Uterine smooth muscle cell (primary cell): ENCODE measurements at places on chromosomes 13 and 19. TPM values are rescaled to one million over a fixed set of nuclear protein-coding genes. Genes with fewer than 3 reads are reported as not detected.

GAPDHS gene
- not detected in 2 replicates for total RNA-seq

PPM1N gene
- total RNA-seq = 2.3 and 2.7 TPM in 2 replicates

SLITRK5 gene
- total RNA-seq = under 0.01 TPM in 2 replicates

PRKCSH gene
- total RNA-seq = 118 and 167 TPM in 2 replicates

ZNF625 gene
- total RNA-seq = 11.2 and 14.5 TPM in 2 replicates

ZNF132 gene
- total RNA-seq = 9.2 and 10.6 TPM in 2 replicates

KIR3DL1 gene
- total RNA-seq = not detected in 2 replicates

KLF5 gene
- 2.4 and 2.6 TPM in 2 replicates for total RNA-seq

CSNK1G2 gene
- 59.4 and 79.8 TPM in 2 replicates for total RNA-seq

CGB5 gene
- not detected in 2 replicates for total RNA-seq

PLIN5 gene
- not detected in 2 replicates for total RNA-seq

C1QTNF9B gene
- total RNA-seq = 0.37 and 1.2 TPM in 2 replicates

LGALS7 gene
- total RNA-seq = not detected in 2 replicates

RDH8 gene
- not detected in 2 replicates for total RNA-seq

RPS28 gene
- 175 and 215 TPM in 2 replicates for total RNA-seq

ZNF529 gene
- 8.5 and 11.2 TPM in 2 replicates for total RNA-seq

ERICH6B gene
- not detected in 2 replicates for total RNA-seq
